ENCODE measurements at places on chromosomes 7 and 10.
A peak's percentile ranks its signal among the peaks of the same experiment; 100 is the strongest.

DNA sequence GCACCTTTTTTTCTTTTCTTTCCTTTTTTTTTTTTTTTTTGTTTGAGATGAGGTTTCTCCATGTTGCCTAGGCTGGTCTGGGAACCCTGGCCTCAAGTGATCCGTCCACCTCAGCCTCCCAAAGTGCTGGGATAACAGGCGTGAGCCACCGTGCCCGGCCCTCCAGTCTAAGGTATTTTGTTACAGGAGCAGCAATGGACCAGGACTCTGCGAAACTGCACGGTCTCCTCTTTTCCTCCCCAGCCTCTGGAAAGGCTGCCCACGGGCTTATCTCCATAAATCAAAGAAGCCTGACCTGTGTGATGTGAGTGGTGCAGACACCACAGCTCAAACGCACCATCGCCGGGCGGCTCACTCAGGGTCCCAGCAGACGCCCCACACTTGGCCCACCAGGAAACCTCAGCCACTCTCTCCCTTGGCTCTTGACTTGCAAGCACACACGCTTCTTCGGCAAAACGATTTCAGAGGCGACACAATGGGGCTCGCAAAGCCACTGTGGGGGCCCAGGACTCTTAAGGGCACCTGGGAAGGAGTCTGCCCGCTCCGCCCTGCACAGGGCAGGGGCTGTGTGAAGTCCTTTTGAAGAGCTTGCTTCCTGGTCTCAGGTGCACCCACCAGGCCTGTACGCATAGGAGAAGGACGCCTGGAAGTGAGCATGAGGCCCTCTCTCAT is 20.6 kb downstream of the WDR86 start:
- no peak for DNase-seq

- no peak for DNase-seq
These were observed 38.2 kb upstream of the PLEKHA1 start for GRCh38 chr10:122336332-122336731.

DNA sequence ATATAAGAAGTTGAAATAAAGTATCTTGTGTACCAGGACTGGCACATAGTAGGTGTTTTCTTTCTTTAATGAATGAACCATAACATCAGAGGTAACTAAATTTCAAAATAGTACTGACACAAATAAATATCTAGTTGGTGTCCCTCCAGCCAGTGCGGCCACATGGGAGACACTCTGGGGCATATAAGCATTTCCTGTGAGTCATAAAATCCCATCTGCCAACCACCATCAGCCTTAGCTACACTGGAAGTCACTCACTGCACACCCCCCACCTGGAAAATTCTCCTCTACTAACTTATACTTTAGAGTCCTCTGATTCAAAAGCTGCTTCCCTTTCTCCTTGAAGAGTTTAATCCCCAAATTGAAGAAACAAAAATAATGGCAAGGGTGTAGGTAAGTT is 32.5 kb downstream of the DYDC1 start:
- no peak for DNase-seq

DNA sequence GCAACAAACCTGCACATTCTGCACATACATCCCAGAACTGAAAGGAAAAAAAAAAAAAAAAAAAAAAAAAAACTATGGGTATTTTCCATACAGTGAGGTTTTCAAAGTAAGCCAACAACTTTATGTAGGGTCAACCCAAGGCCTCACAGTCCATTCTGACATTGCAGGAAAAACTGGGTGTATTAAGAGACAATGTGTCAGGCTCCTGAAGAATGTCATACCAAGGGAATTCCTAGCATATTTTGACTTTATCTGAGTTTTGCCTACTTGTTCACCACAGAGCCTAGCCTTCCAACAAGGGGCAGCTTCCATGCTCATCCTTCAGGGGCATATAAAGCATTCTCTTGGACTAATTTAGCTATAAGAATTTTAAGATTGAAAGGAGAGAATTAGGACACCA is 368.9 kb downstream of the PLXDC2 start:
- no peak for DNase-seq

DNA sequence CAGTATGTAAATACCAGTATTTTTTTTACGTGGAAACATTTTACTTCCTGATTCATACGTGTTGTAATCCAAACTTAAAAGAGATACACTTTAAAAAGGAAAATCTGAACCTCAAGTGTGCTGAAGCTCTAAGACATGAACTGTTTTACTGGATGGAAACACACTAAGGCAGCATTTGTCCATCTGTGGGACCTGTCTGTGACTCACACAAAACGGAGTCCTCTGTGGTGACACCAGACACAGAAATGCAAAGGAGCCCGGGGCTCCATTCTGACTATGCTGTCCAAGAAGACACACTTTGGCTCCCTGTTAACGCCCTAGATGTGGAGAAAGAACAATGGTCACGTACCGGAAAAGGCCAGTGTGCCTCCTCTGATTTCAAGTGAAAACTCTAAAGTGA is 23.9 kb downstream of the RNF133 start:
- DNase-seq = no peak

DNA sequence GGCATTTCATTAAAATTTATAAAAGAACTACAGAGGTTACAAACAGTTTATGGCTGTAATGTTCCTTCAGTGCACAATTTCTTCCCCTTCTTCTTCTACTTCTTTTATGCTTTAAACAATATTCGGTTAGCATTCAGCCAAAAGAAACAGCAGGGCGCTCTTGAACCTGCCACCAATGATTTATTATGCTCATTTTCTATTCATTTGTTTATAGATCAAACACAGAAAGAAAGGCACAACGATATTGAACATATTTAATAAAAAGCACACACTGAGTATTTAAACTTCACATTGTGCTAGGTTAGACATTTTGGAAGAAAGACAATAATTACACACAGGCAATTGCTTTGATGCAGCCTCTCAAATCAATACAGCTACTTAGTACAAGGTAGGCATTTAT is 1025.8 kb upstream of the LRRN3 start:
- no peak for DNase-seq

DNA sequence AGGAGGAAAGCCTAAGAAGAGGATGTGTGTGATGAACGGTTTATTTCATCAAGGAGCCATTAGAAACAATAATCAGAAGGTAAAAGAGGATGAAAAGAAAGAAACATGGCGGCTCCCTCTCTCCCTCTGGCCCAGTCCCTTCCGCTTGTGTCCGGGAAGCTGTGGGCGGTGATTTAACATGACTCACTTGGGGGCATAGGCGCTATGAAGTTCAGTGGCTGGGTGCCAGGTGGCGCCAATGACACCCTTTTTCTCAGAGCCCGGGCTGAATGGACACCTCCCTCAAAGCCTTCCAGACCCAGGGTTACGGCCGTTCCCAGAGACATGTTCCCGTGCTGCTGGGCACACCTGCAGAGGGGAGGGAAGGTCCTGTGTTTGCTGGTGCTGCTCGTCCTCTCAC is 244.0 kb downstream of the SKAP2 start:
- no peak for DNase-seq

DNA sequence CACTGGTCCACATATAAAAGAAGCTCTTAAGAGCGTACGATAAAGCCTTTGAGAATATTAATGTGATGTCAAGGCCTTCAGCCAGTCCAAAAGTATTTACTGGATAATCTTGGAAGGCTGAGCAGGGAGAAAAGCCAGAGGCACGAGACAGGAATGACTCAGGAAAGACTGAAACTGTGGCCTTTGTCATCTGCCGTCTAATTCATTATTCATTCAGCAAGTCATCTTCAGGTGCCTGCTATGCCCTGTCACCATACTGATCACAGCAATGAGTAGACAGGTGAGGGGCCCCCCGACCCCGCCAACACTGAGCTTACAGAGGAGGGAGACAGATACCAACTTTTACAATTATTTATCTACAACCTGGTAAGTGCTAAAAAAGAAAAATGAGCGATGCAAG is 78.9 kb downstream of the VOPP1 start:
- DNase-seq = peak; percentile 22

- DNase-seq = peak; percentile 60
These were observed 22.0 kb downstream of the CSGALNACT2 start for GRCh38 chr10:43160046-43160920.

DNA sequence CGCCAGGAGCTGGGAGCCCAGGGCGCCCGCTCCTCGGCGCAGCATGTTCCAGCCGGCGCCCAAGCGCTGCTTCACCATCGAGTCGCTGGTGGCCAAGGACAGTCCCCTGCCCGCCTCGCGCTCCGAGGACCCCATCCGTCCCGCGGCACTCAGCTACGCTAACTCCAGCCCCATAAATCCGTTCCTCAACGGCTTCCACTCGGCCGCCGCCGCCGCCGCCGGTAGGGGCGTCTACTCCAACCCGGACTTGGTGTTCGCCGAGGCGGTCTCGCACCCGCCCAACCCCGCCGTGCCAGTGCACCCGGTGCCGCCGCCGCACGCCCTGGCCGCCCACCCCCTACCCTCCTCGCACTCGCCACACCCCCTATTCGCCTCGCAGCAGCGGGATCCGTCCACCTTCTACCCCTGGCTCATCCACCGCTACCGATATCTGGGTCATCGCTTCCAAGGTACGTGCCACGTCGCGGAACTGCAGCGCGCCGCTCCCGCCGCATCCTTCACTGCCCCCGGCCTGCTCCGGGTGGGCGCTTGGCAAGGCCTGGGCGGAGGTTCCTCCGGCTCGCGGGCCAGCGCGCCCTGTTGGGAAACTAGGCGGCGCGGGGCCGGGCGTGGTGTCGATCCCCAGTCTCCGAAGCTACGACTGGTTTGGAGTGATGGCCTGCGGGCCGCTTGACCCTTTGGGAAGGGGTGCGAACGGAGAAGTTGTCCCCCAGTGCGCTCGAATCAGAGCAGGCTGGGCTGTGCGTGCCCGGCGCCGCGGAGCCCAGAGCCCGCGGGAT is 868 bp downstream of the EMX2 start:
- no peak for DNase-seq

- no peak for DNase-seq
These were observed 115.8 kb upstream of the SEC61G start for GRCh38 chr7:54874804-54875203.
